ENCODE measurements at places on chromosomes 3 and 15.

GRCh38 chr3:178669758-178670157 lies 133.5 kb downstream of the KCNMB2 start:
- no peak for DNase-seq

DNA sequence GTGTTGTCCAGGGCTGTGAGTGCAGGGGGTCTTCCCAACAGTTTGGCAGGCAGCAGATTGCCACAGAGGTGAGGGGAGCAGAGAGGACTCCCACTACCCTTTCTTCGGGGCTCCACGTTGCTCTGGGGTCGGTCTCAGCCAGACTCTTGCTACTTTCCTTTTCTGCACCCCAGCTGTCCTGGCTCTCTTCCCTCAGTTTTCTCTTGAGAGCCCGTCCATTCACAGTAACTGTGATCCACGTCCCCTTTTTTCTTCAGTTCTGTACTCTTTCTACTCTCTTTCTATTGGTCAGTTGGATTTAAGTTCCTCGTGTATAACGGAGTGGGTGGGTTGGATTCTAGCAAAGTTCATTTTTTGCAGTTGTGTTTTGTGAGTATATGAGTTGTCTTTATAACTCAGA lies 105.8 kb downstream of the UNC13C start:
- DNase-seq = no peak

DNA sequence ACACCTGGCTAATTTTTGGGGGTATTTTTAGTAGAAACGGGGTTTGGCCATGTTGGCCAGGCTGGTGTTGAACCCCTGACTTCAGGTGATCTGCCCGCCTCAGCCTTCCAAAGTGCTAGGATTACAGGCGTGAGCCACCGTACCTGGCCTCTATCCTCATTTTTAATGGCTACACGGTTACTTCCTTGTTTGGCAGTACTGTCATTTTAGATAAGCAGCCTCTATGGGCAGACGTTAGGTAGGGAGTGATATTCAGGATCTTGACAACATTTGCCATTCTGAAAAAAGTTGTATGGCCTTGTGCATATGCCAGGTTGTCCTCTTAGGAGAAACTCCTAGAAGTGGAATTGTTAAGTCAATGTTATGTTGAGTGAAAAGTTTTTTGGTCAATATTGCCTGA lies 141.7 kb downstream of the ITPR1 start:
- no peak for DNase-seq

DNA sequence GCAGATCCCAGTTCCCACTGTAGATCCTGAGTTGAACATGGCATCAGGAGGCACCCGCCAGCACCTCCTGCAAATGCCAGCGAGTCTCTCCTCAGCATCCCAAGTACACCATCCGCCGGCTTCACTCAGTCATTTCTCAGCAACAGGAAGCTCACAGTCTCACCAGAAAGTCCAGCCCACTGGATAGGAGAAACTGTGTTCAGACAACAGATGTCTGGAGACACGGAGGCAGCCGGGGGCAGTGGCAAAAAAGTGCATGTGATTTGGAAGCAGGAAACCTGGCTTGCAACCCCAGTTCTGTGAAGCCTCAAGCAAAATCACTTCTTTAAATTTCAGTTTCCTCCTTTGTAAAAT lies 68.7 kb downstream of the SRGAP3 start:
- no peak for DNase-seq

DNA sequence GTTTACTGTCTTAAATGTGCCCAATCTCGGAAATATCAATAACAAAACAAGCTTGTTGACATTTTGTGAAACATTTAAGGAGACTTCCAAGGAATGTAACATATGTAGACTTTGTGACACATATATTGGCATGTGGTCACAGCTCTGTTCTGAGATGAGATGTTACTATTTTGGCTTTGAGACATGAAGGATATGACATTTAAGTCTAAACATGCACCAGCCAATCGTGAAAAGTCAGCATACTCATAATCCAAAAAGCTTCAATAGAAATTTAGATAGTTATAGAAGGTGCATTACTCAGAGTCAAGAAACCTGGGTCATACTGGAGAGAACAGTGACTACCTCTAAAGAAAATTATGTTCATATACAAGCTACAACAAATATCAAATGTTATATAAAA lies 13.4 kb downstream of the COMMD2 start:
- no peak for DNase-seq

- DNase-seq = no peak
Observed at GRCh38 chr3:134326760-134327593, 47.3 kb downstream of the AMOTL2 start.

- DNase-seq = no peak
Observed at GRCh38 chr3:98172621-98173020, 6.1 kb downstream of the OR5H15 start.

GRCh38 chr15:93033434-93034045 lies 55.5 kb downstream of the RGMA start:
- DNase-seq = no peak

DNA sequence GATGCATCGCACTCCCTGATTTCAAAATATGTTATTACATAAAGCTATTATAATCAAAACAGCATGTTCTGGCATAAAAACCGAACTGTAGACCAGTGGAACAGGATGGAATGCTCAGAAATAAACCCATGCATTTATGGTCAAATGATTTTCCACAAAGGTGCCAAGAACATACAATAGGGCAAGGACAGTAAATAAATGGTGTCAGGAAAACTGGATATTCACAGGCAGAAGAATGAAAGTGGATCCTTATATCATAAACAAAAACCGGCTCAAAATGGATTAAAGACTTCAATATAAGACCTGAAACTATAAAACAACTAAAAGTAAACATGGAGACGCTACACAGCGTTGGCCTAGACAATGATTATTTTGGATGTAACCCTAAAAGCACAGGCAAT lies 22.6 kb downstream of the USP50 start:
- no peak for DNase-seq

DNA sequence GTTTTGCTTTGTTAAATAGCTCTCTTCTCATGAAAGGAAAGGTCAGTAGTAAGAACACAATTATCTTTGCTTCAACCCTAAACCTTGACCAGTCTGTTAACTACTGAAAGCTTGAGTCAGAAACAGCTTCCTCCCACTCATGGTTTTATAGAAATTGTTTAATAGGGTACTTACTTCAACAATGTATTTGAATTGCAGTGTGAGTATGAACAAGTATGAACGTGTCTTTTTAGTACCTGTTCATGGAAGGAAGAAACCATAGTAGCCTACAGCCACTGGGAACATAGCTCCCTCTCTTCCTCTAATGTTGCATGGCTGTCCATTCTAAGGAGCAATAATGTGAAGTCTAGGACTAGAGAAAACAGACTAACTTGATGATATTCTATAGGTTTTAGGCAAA lies 311.0 kb downstream of the MCTP2 start:
- no peak for DNase-seq

- no peak for DNase-seq
Observed at GRCh38 chr15:65355173-65355987, 22.4 kb downstream of the IGDCC3 start.

GRCh38 chr3:168312984-168313383 lies 217.3 kb upstream of the GOLIM4 start:
- DNase-seq = no peak

DNA sequence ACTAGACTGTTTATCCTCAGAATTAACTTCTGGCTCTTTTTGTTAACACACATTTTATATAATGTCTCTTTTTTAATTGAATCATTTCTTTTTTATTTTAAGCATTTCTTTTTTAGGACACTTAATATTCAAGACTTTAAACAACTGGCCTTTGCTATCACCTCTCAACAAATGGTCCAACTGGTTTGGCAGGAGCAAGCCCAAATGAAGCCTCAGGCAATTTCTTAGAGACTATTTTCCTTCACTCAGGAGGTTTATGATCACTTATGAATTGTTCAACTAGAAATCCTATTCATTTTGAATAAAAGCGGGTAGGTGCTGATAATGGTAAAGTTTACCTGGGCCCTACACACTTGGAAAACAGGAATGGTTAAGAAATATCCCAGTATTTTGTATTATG lies 705.6 kb upstream of the GBE1 start:
- no peak for DNase-seq

DNA sequence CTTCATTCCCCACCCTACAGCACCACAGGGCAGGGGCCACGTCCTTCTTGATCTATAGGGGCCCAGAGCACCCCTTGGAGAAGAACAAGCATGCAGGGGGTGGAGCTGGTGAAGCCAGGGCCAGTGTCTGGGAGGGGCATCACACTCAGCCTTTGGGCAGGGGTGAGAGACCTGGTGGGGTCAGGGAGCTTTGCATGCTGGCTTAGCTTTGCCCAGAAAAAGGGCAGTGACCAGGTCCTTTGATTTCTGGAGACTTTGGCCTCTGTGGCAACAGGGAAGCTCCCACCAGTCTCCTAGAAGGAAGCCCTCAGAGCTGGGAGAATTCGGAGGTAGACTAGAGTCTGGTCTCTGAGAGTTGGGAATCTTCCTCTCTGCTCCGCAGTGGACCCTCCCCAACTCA lies 990 bp downstream of the ITIH4 start:
- no peak for DNase-seq

DNA sequence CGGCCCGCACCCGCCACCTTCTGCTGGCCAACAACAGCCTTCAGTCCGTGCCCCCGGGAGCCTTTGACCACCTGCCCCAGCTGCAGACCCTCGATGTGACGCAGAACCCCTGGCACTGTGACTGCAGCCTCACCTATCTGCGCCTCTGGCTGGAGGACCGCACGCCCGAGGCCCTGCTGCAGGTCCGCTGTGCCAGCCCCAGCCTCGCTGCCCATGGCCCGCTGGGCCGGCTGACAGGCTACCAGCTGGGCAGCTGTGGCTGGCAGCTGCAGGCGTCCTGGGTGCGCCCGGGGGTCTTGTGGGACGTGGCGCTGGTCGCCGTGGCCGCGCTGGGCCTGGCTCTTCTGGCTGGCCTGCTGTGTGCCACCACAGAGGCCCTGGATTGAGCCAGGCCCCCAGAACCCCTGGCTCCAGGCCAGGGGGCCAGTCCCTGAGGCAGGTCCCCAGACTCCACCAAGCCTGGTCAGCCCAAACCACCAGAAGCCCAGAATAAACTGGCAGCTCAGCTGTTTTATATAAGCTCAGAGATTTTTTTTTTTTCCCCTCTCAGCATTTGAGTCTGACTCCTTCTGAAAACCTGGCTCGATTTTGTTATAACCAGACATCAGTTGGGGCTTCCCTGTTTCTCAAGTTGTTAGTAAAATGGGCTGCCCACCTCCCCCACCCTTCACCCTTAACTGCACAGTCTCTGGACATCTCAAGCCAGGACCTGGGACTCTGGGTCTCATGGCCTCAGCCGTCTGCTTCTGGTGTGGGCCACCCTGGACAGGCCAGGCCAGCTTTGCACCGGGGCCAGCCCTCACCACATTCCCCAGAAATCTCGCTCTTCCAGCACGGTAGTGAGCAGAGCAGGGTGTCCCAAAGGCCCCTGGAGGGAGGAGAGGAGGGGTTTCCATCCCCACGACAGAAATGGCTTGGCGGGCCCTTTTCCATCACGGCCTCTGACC lies 1.6 kb downstream of the GP9 start:
- DNase-seq = no peak

- no peak for DNase-seq
Observed at GRCh38 chr3:161822291-161822690, 325.7 kb downstream of the OTOL1 start.

DNA sequence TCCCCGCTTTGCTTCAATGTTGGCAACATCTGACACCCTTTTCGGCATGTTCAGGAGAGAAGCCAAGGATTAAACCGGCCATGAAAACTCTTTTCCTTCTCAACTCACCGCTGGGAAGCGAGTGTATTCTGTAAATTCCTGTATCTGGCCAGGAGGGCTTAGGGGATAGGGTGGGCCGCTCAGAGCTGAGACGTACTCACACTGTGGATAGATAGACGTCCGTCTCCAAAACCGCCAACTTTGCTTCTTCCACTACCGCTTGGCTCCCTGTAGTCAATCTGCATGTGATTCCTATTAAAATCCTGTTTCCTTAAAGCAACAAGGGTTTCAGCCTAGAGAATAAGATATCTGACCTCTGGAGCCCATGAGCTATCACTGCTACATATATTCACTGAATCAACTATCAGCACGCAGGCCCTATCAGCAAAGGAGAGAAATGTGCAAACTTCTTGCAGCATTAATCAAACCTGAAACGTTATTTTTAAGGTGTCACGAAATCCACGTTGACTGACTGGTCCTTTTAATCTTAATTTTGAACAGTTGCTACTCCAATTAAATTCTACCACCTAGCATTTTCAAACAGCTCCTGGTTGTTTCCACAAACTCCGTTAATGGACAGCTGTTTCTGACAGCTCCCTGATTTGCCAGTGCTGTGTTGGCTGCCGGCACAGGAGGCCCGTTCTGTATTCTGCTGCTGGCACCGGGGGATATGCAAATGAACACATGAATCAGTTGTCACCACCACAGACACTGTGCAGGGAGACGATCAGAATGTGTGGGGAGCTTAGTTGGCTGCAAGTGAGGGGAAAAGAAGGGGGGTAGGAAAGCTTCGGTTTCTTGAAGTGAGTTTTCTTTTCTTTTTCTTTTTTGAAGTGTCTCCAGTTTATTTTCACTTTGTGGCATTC lies 438.9 kb upstream of the ARRDC4 start:
- no peak for DNase-seq

DNA sequence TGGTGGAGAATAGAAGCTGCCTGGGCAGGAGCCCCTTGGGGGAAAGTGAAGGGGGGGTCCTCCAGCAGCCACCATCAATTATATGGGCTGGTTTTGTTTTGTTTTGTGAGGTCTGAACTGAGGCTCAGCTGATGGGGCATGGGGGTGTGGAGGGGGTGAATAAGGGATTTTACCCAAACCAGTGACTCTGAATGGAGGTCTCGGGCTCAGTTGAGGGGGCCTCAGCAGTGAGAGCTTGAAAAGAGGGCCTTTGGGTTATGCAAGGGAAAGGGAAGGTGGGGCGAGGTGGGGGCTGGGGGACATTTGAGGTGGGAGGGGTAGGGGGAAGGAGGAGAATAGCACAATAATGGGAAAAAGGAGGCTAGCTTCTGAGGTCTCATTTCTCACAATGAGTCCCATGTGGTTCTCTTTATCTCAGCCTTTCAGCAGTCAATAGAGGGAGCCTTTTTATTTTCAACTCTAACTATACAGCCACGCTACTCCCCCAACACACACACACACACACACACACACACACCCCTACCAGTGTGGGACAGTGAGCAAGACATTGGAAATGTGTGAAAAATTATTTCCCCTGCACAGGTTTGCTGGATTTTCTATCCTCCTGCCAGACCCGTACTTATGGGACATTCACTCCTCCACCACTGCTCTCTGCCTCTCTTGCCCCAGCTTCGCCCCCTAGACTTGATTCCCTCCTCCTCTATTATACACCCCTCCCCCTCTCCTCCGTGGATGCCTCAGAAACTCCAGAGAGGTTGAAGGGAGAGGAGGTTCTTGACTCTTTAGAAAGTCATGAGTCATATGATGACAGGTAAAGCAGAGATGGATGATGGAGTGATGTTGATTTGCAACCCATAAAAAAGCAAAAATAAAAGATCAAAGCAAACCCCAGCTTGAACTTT lies 96.0 kb downstream of the GTPBP8 start:
- DNase-seq = no peak

GRCh38 chr3:84109911-84110310 lies 848.9 kb upstream of the CADM2 start:
- no peak for DNase-seq

DNA sequence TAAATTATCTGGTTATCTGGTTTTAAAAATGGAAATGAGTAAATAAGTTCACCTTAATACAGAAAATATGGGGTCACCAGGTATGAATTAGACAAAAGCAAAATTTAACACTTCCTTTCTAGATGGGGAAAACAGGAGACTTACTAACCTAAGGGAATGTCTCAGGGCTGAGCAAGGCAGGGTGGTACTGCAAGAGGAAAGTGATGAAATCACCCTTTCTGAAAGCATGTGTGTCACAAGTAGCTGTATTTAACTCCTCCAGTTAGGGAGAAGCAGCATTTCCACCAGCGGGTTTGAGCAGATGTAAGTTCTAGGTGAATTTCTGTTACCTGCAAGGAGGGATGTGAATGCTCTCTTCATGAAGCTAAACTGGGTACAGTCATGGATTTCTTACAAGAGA lies 629.1 kb downstream of the MECOM start:
- DNase-seq = no peak
